ENCODE measurements at places on chromosomes 5 and 9.

- DNase-seq = no peak
Observed at GRCh38 chr9:113895526-113895925, 19.4 kb downstream of the ZNF618 start.

DNA sequence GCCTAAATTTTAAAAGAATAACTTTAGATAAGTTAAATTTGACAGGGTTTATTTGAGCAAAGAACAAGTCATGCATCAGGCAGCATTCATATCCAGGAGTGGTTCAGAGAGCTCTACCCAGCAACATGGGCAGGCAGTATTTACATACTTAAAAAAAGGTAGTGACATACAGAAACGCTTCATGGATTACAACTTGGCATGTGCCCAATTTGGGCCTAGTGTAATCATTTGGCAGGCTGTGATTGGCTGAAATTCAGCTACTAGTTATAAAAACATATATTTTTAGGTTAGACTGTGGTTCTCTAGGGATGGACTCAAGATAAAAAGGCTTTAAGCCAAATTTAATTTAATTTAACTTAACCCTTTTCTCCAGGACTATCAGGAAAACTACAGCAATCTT is 374.0 kb upstream of the ADAMTS16 start:
- DNase-seq = no peak

- DNase-seq = no peak
Observed at GRCh38 chr9:123085916-123086315, 52.4 kb downstream of the GPR21 start.

DNA sequence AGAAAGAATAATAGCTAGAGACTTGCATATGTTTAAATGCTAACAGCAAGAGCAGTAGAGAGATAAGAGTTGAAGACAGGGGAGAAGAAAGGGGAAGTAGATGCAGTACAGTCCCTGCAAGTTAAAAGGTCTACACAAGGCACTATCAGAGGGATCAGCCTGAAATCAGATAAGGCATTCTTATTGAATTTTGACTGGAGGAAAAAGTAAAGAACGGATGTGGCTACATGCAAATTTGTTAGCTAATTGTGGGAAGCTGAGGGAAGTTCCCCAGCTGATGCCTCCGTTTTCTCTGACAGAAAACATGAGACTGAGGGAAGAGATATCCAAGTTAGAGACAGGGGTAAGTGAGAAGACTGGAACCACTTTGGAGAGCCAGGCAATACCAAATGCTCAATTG is 12.9 kb upstream of the RHOBTB3 start:
- DNase-seq = peak; percentile 96

DNA sequence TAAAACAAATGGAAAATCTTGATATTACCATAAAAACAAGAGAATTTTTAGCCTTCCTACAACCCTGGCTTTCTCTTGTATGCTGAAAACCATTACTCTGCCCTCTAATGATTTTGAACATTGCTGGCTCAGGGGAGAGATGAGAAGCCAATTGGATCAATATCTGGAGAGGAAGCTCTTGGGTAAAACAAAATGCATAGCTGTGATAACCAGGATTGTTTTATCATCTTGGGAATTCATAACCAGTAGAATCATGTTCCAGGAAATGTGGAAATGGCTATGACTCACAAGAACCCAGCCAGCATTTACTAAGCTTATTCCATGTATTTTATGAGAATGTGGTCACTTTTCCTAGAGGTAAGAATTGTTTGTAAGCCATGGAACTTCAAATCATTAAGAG is 51.1 kb upstream of the CTNND2 start:
- no peak for DNase-seq

DNA sequence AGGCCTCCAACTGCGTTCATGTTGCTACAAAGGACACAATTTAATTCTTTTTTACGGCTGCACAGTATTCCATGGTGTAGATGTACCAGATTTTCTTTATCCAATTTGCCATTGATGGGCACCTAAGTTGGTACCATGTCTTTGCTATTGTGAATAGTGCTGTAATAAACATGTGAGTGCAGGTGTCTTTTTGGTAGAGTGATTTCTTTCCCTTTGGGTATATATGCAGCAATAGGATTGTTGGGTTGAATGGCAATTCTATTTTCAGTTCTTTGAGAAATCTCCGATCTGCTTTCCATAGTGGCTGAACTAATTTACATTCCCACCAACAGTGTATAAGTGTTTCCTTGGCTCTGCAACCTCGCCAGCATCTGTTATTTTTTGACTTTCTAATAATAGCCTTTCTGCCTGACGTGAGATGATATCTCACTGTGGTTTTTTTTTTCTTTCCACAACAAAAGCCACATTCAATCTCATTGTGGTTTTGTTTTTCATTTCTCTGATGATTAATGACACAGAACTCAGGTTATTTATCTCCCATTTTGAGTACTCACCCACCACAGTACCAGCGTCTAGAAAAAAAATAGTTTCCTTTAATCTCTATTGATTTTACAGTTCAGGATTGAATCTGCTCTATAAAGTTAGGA is 21.9 kb downstream of the ARRDC3 start:
- peak; percentile 82 for DNase-seq

- no peak for DNase-seq
Observed at GRCh38 chr5:6726006-6726405, 12.8 kb downstream of the TENT4A start.

DNA sequence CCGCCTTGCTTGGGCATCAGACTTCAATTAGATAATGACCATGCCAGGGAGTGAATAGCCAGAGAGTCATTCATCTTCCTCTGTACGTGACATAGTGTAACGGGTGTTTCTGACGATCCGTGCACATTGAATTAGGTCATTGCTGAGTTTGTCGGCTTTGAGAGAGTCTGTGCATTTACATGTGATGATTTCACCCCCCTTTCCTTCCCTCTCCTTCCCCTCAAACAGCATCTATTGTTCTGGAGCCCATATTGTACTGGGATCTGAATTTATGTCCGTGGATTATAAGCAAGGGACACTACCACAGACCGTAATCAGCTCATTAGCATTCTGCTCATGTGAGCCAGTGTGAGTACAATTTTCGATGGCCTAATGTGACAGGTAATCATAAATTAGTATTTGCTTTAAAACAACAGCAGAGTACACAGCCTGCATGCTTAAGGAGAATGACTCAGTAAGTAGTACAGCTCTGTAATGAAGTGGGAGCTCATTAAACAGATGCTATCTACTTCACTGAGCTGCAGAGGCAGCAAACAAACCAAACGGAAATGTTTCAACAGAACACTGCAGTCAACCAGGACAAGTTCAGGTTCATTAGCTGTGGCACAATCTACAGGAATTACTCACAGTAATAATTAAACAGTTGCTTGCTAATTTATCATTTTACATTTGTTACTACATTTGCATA is 302.1 kb downstream of the CSNK1G3 start:
- no peak for DNase-seq

GRCh38 chr5:112388739-112389138 is 30.3 kb downstream of the EPB41L4A start:
- no peak for DNase-seq

DNA sequence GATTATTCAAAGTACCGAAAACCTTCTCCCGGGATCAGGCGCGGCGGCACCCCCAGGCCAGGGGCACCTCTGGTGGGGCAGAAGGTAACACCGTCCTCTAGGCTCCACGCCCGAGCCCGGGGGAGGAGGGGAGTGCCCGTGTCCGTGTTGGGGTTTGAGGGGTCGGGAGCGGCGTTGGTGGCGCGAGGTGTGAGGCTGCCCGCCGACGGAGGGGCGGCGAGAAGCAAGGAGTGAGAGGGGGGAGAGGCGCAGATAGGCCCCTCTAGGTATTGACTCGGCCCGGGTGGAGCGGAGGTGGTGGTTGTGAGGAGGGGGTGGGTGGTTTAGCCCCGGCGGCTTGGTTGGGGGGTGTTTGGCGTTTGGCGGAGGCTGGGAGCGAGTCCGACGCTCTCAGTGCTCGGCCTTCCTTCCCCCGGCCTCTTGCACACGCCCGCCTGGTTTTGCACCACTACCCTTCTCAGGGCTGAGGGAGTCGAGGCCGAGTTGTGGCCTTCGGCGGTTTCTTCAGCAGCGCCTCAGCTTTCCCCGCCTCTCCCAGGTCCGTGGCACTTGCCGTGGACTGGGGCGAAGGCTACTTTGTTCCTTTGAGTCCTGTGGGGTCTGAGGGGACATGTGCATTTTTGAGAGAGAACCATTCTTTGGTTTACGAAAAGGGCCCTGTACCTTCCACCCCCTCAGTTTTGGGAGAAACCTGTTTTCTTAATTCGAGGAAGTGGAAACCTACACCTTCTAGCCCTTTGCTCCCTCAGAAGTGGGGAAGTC is 450 bp downstream of the GPBP1 start:
- DNase-seq = peak; percentile 59

DNA sequence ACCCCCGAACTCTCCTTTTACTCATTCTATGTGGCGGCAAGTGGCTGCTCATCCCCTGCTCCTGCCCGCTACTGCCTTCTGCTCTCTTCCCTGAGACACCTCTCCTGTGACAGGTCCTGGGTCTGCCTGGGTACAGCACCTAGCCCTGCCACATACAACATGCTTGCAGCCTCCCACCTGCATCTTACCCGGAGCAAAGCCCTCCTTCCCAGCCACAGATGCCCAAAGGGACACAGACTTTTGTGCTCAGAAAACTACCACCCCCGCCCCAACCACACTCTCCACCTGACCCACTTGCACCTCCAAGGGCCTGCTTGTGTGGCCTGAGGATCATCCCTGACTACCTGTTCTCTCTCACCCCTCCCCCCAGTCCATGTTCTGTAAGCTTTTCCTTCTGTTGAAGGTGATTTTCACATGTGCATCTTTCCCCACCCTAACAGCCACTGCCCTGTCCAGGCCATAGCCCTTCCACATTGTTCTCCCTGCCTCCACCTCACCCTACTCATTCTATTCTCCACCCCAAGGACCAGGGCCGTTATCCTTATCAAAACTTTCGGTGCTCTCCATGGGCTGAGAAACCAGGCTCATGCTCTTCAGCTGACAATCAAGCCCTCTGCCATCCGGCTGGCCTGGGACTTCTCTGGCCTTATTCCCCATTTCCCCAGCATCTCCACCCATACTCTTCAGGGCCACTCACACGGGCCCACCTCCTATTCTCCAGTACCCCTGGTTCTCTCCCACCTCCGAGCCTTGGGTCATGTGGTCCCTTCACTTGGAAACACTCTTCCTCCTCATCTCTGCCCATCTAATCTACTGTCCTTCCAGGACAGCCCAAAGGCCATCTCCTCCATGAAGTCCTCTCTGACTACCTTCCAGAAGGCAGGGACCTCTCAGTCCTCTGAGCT is 46.4 kb upstream of the ALDH1B1 start:
- DNase-seq = no peak

DNA sequence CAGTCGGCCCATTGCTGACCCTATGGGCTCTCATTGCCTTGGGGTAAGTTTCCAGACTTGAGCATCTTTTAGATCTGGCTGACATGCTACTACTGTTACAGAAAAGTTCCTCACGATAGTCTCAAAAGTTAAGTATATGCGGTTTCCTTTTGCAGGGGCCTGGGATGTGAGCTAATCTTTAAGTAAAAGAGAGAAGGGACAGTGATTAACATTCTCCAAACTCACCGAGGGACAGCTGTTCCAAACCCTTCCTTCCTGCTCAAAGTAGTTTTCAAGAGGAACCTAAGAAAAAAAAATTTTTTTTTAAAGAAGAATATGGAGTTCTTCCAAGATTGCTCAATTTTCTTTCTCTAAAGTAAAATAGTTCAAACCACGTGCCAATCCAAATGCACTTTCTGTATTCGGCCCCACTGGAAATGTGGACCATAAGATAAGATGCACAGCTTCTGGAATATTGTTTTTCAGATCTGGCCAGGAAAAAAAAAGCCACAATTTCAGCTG is 168.0 kb upstream of the SPRY4 start:
- DNase-seq = no peak

DNA sequence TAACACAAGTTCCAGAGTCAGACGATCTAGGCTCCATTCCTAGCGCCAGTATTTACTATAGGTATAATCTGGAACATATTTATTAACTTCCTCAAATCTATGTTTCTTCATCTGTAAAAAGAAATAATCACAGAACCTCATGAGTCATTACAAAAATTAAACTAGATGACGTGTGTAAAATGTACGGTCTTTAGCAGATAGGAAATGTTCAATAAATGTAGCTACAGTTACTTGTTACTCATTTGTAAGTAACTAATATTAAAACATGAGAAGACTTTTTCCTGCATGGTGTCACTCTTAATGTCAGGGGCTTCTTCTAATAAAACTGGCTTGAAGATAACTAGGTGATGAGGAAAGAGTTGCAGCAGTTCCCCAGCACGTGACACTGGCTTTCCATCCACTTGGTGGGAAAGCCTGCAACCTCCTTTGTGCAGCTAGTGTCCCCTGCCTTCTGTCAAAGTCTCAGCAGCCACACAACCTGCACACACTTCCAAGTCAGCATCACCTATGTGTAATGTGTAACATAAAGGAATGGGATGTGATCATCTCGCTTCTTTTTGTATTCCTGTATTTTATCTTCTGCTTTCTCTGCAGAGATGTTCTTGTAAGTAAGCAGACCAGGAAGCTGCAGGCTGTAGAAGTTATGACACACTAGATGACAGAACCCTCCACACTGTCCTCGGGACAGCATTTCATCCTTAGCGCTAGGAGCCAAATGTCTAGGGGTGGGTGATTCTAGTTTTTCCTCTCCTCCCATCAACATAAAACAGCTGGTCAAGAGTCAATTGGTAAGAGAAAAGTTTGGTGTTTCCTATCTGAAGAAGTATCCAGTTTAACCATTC is 1.8 kb upstream of the JAKMIP2 start:
- no peak for DNase-seq

DNA sequence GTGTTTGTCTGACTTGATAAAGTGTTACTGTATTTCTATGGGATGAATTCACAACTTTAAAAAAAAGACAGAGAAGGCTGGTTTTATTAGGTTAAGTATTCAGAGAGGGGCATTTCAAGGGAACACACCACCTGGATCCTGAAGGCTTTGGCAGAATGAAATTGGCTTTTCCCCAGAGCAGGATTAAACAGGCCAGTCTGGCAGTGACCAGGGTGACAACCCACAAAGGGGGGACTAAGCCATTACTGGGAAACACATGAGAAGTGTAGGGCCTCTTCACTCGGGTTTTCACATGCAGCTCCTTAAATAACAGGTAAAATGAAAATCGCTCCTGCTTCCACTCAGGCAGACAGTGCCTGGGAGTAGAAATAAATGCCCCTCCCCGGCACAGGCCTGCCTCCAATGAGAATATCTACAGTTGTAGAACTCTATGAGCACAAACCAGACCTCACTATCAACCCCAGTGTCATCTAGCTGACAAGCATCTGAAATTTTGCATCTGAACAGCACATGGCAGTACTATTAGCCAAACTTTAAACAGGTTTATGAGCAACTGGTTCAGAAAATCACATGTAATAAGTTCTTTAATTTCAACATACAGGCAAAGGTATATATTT is 85.8 kb downstream of the LHFPL2 start:
- no peak for DNase-seq

DNA sequence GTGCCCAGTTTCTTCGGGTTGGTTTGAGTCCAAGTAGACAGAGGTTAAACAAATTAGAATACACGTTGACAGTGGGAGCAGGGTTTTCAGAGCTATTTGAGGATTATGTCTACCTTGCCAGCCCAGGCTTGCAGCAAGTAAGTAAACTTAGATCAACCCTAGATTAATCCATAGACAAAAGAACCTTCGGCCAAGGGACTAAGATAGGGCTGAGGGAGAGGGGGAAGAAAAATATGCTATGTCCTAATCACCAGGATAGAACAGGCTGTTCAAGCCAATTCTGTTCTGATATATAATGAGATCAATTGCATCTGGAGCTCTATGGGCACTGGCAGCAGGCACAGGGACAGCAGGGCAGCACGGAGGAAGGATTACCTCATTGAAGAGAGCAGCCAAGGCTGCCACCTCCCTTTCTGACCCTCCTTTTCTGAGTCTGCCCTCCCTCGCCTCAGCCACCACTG is 377.7 kb downstream of the PIK3R1 start:
- no peak for DNase-seq
